ENCODE measurements at places on chromosomes 7 and 10. TPM values are rescaled to one million over a fixed set of nuclear protein-coding genes. Genes with fewer than 3 reads are reported as not detected.
A peak's percentile ranks its signal among the peaks of the same experiment; 100 is the strongest.

Gene SSC4D
- total RNA-seq: not detected

GRCh38 chr10:3401491-3401938 is 228.9 kb upstream of the PITRM1 start:
- no peak for DNase-seq

DNA sequence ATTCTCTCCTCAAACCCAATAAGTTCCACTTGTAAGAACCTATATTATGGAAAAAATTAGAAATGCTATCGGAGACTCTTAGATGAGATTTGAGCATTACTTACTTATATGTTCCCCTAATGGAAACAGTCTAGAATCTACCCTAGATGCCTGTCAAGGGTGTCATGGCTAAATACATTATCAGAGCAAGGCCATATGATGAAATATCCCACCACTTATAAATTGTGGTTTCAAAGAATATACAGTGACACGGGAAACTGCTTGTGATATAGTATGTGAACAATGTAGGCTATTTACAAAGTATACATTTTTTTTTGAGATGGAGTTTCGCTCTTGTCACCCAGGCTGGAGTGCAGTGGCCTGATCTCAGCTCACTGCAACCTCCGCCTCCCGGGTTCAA is 46.3 kb upstream of the CTBP2 start:
- DNase-seq: no peak

Gene PLXDC2
- under 0.01 TPM for total RNA-seq

GRCh38 chr10:132326925-132327324 is 5.1 kb upstream of the LRRC27 start:
- DNase-seq: no peak

GRCh38 chr7:124089621-124090020 is 56.8 kb upstream of the TMEM229A start:
- no peak for DNase-seq

GRCh38 chr10:106360870-106361269 is 803.6 kb downstream of the SORCS1 start:
- DNase-seq: peak; percentile 64

DNA sequence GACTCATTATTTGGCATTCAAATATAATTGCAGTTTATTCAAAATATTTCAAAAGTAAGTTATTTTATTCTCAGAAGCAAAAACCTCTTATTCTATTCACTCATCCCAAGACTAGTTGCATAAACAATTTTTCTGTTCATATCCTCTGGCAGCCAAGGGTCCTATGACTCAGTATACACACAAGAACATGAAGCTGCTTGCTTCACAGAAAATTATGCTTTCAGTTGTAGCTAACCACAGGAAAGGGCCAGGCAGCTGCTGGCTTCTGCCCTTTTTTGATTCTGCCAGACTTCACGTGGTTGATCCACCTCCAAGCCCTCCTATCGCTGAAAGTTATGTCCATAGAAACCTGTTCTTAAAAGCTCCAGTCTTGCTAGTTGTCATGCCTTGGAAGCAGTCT is 108.8 kb downstream of the ABCA13 start:
- DNase-seq: peak; percentile 74

Gene TFR2
- total RNA-seq: 0.33 TPM

Gene MYL10
- total RNA-seq: not detected

- DNase-seq: no peak
Observed at GRCh38 chr10:22317076-22317370, 835 bp downstream of the COMMD3 start.

- DNase-seq: no peak
Observed at GRCh38 chr10:18449611-18450026, 201.8 kb downstream of the NSUN6 start.

- no peak for DNase-seq
Observed at GRCh38 chr7:148912758-148913541, 28.9 kb upstream of the EZH2 start.

GRCh38 chr10:112986544-112987190 is 36.6 kb downstream of the TCF7L2 start:
- no peak for DNase-seq

Gene DNTT
- total RNA-seq: not detected

DNA sequence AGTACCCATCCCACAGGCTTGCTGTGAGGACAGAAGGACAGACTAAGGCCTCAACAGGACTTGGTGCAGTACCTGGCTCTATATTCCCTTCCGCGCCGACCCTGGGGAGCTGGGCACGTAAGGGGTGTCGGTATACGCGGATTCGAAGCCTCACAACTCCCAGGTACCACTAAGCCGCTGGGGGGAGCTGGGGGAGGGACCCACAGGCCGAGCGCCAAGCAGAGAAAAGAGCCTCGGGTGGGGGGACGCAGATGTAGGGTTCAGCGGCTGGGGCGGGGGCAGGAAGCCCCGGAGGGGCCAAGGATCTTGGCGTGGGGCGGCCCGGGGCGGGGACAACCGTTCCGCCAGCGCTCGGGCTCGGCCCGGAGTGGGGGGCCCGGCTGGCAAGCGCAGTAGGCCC is 126.4 kb upstream of the ZNF746 start:
- DNase-seq: peak; percentile 10

DNA sequence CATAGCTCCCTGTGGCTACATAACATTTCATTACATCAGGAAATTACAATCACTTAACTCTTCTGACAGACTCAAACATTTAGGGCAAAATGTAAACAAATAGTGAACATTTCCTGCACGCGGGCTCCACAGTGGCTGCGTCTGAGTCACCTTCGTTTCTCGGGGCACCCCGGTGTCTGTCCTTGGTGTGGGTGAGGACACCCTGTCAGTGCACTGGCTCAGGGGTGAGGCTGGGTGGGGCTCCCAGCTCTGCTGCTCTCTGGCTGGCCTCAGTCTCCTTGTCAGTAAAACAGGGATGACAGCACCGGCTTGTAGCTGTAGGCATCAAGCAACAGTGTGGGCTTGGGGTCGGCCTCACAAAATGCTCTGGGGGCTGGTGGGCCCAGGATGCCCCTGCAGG is 237.1 kb upstream of the SHH start:
- no peak for DNase-seq

Gene WNT8B
- total RNA-seq: not detected

Gene VWC2
- not detected for total RNA-seq

GRCh38 chr7:75039709-75040108 is 33.9 kb downstream of the RCC1L start:
- DNase-seq: no peak

Gene MEOX2
- not detected for total RNA-seq

Gene FAM237B
- total RNA-seq: not detected

DNA sequence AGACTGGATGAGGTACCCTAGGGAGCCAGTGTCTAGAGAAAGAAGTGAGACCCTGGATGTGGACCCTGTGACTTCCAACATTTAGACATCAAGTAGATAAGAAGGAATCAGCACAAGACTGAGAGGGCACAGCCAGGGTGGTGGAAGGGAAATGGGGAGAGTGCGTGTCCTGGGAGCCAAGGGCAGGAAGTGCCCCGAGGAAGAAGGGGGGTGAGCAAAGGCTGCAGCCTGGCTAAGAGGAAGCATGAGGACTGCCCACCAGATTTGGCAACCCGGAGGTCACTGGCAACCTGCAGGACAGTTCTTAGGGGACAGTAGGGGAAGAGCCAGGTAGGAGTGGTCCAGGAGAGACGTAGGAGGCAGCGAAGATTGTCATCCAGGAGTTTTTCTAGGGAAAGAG is 14.8 kb downstream of the COL13A1 start:
- no peak for DNase-seq

DNA sequence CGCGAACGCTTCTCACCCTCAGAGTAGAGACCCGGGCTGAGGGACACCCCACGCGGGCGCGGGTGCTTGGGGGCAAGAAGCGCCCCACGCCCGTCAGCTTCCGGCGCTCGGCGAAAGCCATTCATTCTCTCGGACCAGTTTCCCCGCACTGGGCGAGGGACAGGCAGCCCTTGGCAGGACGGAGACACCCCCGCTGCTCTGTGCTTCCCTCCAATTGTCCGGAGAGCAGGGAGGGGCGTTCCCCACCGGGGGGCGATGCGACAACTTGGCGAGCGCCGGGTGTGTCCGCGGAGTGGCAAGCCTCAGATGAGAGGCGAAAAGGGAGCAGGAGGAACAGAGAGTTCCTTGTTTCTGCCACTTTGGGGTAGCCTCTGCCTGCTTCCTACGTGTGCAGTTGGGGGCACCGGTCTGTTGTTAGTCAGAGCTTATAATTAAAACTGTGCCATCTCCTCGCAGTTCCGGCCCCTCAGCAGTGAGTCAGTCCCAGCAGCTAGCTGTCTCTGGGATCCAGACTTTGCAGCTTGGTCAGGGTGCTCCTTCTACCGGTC is 1.7 kb downstream of the GPR158 start:
- no peak for DNase-seq

DNA sequence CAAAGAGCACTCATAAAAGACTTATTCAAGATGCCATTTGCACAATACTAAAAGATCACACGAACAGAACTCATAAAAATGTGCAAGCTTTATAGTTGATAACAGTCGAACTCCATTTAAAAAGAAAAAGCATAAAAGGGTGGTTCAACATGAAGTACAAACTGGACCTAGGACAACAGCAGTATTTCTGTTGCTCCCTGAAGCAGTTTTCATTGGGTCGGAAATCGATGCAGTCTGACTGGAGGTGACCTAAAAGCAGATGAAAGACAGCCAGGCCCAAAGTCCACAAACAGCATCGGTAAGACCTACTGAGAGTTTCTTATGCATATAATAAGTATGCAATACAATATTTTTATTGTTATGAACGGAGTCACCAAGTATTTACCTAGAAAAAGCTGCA is 23.9 kb downstream of the FAM171A1 start:
- DNase-seq: no peak

- peak; percentile 40 for DNase-seq
Observed at GRCh38 chr7:70694434-70694970, 437.4 kb upstream of the GALNT17 start.

Gene HACD1
- total RNA-seq: 71.8 TPM

DNA sequence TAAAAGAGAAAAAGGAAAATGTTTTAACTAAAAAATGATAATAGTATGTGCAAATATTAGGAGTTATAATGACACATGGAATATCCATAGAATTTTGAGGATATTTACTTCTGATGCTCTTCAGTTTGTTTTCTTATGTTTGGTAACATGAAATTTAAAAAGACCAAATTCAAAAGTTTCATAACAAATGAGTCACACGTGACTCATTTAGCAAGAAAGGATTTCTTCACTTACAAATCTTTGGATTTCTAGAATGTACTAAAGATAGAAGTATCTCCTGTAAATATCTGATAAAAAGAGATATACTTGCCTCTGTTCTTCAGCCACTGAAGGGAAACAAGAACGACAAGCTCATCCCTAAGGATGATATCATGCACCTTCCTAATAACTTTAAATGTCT is 774.5 kb upstream of the LRRTM3 start:
- no peak for DNase-seq

Gene C1QL3
- not detected for total RNA-seq

DNA sequence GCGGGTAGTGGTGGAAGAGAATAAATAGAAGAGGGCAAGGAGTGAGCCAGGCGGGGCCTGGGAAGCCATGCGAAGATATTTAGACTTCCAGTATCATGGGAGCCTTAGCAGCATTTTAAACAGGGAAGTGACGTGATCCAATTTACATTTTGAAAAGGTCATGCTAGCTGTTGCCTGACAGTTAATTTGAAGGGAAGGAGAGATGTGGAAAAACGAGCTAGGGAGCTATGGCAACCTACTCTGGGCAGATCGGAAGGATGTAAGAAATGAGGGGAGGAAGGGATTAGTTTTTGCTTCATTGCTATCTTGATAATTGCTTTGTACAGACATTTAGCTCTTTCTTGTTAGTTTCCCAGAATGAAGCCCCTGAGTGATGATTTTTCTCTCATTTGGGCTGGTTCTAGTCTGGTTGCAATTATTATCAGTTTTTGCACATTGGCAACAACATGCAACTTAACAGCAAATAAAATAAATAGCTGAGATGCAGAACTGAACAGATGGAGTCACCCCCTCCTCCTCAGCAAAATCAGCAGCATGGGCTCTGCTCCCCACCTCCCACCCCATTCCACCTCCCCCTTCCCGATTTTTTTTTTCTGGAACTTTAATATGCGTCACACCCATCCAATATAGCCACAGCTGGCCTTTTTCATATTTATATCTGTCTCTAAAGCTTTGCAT is 13.0 kb upstream of the CALU start:
- DNase-seq: no peak

Gene HKDC1
- total RNA-seq: not detected

Gene PITX3
- total RNA-seq: not detected

DNA sequence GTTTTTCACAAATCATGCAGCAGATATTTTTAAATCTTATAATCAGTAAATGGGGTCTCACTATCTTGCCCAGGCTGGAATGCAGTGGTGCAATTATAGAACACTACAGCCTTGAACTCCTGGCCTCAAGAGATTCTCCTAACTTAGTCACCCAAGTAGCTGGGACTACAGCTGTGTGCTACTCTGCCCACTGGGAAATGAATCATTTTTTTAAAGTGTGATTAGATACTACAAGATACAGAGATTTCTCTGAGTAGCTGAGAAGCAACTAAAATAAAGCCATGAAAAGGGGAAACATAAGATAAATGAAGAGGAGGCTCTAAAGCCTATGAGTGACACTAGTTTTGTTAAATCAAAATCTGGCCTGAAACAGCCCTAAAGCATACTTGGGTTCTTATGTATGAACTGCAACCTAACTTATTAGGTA is 119.7 kb downstream of the JMJD1C start:
- no peak for DNase-seq

DNA sequence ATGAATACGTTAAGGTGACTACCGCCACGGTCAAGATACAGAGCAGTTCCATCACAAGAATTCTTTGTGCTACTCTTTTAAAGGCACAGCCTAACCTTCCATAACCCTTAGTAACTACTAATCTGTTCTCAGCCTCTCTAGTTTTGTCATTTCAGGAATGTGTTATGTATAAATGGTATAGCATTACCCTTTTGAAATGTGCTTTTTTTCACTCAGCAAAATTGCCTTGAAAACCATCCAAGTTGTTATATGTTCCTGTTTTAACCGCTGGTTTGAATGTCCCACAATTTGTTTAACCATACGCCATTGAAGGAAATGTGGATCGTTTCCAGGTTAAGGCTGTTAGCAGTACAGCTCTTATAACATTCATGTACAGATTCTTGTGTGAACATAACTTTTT is 32.0 kb downstream of the WAC start:
- DNase-seq: no peak

- no peak for DNase-seq
Observed at GRCh38 chr10:125584954-125585353, 98.0 kb downstream of the TEX36 start.

Gene FAM20C
- 52.6 TPM for total RNA-seq

Gene TMEM26
- 0.25 TPM for total RNA-seq
